ENCODE measurements at places on chromosomes 12 and 14.

DNA sequence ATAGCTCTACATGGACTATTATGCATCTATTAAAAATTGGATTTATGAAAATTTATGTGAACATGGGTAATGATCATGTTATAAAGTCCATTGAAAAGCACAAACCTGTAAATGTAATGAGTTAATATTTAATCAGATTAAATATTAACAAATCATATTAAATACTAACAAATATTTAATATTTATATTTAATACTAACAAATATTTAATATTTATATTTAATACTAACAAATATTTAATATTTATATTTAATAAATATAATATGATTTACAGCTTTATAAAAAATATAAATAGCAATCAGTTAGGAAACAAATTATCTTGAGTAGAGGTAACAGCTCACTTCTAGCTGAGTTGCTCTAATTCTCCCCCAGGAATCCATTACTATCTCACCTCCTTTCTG, 758.0 kb upstream of the USP15 start:
- no peak for DNase-seq

DNA sequence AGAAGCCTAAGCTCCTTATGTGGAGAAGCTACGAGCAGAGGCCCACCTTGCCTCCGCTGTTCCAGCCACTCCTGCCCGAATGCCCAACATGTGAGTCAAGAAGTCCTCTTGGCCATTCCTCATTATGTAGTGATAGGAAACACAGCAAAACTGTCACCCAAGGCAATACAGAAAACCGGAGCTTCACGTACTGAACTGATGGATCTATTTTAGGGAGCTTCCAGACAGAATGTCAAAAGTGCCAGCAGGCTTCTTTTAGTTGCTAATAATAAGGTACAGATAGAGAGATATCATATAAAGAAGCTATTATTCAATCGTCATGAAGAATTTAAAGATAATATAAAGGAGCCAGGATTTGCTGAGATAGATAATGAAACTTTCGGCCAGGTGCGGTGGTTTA, 91.6 kb upstream of the SYT10 start:
- DNase-seq, result no peak

GRCh38 chr12:31491841-31492598, 98.9 kb downstream of the DENND5B start:
- DNase-seq, result no peak

GRCh38 chr12:93059925-93060665, 131.0 kb upstream of the EEA1 start:
- no peak for DNase-seq

- DNase-seq, result no peak
Observed at GRCh38 chr12:78568321-78569020, 296.1 kb upstream of the SYT1 start.

GRCh38 chr14:73723797-73724661, 9.8 kb upstream of the PNMA1 start:
- DNase-seq, result no peak
